ENCODE measurements at places on chromosomes 16 and 17. TPM values are rescaled to one million over a fixed set of nuclear protein-coding genes. Genes with fewer than 3 reads are reported as not detected.

Gene TP53TG3D
- polyA plus RNA-seq: 2.1 TPM

Gene ARL6IP1
- 109 TPM for polyA plus RNA-seq

Gene EVI2A
- 2.5 TPM for polyA plus RNA-seq

Gene TLCD1
- polyA plus RNA-seq: 5.1 TPM

Gene ACSF2
- polyA plus RNA-seq: 39.1 TPM

Gene PTX4
- polyA plus RNA-seq: not detected

Gene PIP4K2B
- polyA plus RNA-seq: 41.4 TPM

Gene CD79B
- 0.77 TPM for polyA plus RNA-seq

Gene CACNG5
- not detected for polyA plus RNA-seq

Gene TMEM114
- not detected for polyA plus RNA-seq

Gene METTL26
- polyA plus RNA-seq: 113 TPM

Gene AATK
- polyA plus RNA-seq: 0.33 TPM

Gene LITAFD
- polyA plus RNA-seq: not detected

Gene SLC6A4
- 0.05 TPM for polyA plus RNA-seq

Gene CDH16
- not detected for polyA plus RNA-seq

Gene SLC6A2
- polyA plus RNA-seq: 0.20 TPM

Gene TMC7
- 0.38 TPM for polyA plus RNA-seq

Gene SCNN1G
- polyA plus RNA-seq: 0.02 TPM

Gene RSKR
- 8.7 TPM for polyA plus RNA-seq

Gene KRT9
- not detected for polyA plus RNA-seq

Gene CCL1
- not detected for polyA plus RNA-seq

Gene TBX2
- 16.0 TPM for polyA plus RNA-seq

Gene FBXL16
- polyA plus RNA-seq: 0.22 TPM

Gene TERB1
- polyA plus RNA-seq: 0.04 TPM

Gene CDH8
- 0.78 TPM for polyA plus RNA-seq

Gene AANAT
- polyA plus RNA-seq: not detected

Gene ZG16B
- 0.28 TPM for polyA plus RNA-seq

Gene OTOP2
- polyA plus RNA-seq: not detected

Gene SMARCE1
- polyA plus RNA-seq: 109 TPM

Gene CTRB2
- 1.1 TPM for polyA plus RNA-seq

Gene RAP1GAP2
- polyA plus RNA-seq: 4.4 TPM

Gene RPGRIP1L
- 1.7 TPM for polyA plus RNA-seq

Gene C16orf74
- polyA plus RNA-seq: 1.2 TPM

Gene TXNL4B
- 20.4 TPM for polyA plus RNA-seq

Gene NOXO1
- 0.48 TPM for polyA plus RNA-seq

Gene CNGB1
- not detected for polyA plus RNA-seq

Gene GABARAP
- 763 TPM for polyA plus RNA-seq

Gene C17orf107
- polyA plus RNA-seq: 4.4 TPM

Gene HOXB9
- 0.27 TPM for polyA plus RNA-seq

Gene SNRNP25
- polyA plus RNA-seq: 35.7 TPM

Gene ABCC3
- polyA plus RNA-seq: 2.5 TPM

Gene KRT17
- 0.29 TPM for polyA plus RNA-seq

Gene ABAT
- polyA plus RNA-seq: 13.8 TPM

Gene WFIKKN2
- polyA plus RNA-seq: 20.9 TPM

Gene MRPL45
- polyA plus RNA-seq: 74.5 TPM

Gene CIAPIN1
- 16.0 TPM for polyA plus RNA-seq

Gene FGF11
- 5.1 TPM for polyA plus RNA-seq

Gene ODAD4
- 2.1 TPM for polyA plus RNA-seq

Gene ENPP7
- not detected for polyA plus RNA-seq
